A549 treated with ZK216348 at 1 μM for 4 hours (cell line): ENCODE measurements at places on chromosomes 7 and 10. TPM values are rescaled to one million over a fixed set of nuclear protein-coding genes. Genes with fewer than 3 reads are reported as not detected.

Gene EN2
- 0.62 to 1.0 TPM (median 0.96 TPM) in 5 replicates for total RNA-seq

Gene RAB19
- not detected in 5 replicates for total RNA-seq

Gene C7orf25
- total RNA-seq, result 1.2 to 2.6 TPM (median 2.4 TPM) in 5 replicates

Gene WDFY4
- not detected in 5 replicates for total RNA-seq

Gene FAM25C
- total RNA-seq, result 1.5 to 4.0 TPM (median 2.4 TPM) in 3 of 5 replicates, not detected in the others

Gene ING3
- total RNA-seq, result 4.5 to 7.1 TPM (median 5.4 TPM) in 5 replicates

Gene C10orf71
- total RNA-seq, result not detected in 5 replicates

Gene IFIT1B
- total RNA-seq, result not detected in 5 replicates

Gene NUTM2D
- 0.73 to 1.7 TPM (median 1.3 TPM) in 5 replicates for total RNA-seq
